Left kidney (tissue), 8 donors: ENCODE measurements at places on chromosomes 1 and 21. TPM values are rescaled to one million over a fixed set of nuclear protein-coding genes. Genes with fewer than 3 reads are reported as not detected.

DNA sequence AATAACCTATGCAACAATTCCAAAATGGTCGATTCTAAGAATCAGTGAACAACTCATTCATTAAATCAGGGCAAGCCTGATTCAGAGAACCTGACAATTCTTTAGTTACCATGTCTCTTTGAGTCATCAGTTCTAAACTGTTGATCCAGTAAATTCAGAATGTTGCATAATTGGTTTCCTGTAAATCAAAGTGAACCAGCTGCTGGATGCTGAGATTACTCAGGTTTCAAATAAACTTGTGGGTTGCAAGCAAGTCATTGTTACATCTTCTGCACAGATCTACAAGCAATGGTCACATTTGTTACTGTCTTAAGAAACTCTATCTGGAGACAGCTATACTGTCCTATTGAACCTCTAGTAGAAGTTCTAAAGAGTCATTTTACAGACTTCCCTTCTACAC is 16.5 kb downstream of the PLA2G2D start:
- DNase-seq = no peak

DNA sequence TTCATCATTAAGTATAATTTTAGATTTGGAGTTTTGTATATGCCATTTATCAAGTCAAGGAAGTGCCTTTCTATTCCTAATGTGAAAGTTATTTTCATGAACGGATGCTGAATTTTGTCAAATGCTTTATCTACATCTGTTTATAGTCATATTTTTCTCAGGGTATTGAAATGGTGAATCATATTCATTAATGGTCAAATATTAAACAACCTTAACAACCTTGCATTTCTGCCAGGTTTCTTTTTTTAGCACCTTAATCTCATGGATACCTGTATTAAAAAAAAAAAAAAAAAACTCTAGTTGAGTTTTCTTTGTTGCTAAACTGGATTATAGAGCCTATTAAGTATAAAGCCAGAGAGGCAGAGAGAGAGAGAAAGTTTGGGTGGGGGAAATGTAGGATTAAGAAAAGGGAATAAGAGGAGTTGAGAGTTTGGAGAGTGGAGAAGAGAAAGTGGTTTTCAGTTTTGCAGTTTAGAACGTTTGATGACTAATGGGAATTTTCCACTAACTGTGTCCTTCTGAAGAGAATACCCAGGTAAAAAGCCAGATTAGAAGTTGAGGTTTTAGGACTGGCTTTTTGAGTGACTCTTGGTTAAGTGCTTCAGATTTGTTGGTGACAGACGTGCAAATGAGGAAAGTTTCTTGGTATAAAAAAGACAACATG is 305.0 kb downstream of the HLX start:
- DNase-seq = no peak

GRCh38 chr1:87642581-87643221 is 314.0 kb downstream of the LMO4 start:
- no peak for DNase-seq

DNA sequence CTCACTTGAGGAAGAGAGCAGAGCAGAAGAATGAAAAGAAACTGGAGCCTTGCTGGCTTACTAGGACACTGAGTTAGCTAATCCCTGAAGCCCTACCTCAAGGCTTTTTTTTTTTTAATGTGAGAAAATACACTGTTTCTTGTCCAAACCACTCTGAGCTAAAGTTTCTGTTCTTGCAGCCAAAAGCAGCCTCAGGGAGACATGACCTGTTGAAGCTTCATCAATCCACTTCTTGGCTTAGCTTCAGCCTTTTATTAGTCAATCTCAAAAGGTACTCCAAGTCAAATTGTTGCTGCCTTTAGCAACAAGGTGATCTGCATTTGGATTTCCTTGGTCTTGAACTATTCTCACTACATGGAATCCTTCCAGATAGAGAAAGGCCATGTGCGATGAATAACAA is 33.7 kb downstream of the CCDC185 start:
- no peak for DNase-seq

DNA sequence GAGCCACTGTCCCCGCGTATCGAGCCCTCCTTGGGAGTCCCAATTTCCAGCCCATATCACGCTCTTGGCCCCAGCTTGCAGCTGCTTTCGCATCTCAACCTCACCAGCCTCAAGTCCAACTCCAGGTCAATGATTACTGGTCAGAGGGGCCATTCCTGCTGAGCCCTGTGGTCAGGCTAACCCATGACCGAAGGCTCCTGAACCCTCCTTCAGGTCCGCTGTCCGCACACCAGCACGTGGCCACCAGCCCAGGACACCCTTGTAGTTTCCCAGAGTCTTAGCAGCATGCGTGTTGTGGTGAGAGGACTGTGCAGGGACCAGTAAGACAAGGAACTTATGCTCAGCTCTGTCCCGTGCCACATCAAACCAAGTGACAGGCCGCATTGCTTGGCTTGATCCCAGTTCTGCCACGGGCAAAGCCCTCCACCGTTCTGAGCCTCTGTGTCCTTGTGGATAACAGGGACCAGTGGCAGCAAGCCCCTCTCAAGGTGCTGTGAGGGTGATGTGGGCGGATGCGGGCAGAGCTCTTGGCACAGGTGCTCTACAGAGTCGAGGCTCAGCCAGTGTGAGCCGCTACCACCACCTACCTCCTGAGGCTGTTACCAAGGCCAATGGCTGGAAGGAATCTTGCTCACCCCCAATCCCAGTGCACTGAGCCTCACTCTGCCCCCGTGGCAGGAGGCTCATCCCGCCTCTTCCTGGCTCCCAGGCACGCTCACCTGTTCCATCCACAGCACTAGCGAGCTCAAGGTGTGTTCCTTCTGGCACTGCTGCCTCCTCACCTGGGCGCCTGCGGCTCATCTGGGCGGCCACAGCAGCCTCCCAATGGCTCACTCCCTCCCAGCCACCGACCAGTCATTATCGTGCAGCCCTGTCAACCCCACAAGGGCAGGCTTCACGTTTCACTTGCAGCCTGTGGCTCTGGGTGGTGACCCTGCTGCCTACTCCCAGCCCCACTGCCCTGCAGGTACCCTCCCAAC is 20.4 kb downstream of the KRTAP10-1 start:
- DNase-seq = no peak

Gene RIPPLY3
- polyA plus RNA-seq = 3.1 TPM
